Motor neuron (in vitro differentiated cells): ENCODE measurements at places on chromosomes 5 and 9.

DNA sequence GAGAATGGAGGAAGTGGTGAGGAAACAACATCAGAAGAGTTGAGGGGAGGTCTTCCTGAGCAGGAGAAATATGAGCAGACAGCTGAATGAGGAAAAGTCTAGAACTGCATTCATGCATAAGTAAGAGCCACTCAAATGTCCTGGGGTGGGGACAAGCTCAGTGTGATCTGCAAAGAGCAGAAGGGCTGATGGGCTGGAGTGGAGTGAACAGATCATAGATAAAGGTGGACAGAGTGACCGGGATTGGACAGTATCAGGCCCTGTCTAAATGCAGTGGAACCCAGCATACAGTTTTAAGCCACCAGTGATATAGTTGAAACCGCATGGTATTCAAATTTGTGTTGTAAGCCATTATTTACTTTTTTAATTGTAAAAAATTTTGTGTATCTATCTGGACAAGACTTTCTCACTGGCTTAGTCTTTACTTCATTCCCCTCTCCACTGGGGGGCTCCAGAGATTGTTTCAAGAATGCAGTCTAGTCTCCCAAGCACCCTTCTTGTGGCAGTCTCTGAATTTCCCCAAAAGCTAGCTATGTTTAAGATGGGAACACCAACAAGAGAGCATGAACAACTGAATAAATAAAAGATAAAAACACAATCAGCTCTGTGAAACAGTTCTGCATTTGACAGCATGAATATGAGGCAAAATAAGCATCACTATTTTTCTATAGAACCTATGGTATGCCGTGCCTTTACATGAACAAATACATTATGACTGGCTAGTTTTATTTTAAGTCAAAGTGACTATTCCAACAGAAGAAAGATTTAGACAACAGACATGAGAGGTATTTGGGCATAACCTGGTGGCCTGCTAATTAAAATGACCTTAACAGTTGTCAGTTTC lies 10.7 kb upstream of the STK32A start:
- peak; percentile 90 for ATAC-seq

DNA sequence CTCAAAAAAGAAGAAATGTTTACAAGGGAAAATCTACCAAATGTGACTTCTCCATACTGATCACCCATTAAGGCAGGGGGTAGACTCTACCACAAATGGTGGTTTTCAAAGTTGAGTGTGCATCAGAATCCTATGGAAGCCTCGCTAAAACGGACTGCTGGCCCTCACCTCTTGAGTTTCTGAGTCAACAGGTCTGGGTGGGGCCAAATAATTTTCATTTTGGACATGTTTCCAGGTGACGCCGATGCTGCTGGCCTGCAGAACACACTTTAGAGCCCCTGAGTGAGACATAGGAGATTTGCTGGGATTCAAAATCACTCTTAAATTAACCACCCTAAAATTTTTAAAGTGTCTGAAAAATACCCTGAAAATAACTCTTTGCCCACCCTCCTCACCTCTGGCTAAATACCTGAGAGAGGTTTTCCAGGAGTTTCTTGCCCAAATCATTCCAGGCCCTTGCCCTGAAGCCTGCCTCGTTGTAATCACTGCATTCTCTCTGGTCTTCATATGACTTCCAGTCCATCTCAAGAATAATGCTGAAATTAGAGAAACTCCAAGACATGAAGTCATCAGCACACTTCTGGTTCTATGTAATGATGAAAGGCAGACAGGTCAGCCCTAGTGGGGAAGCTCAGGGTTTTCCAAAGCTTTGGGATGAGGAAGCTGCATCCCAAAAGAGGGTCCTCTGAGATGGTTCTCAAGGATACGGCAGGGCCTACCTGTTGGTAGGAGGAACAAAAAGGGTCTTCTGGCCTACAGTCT lies 18.2 kb downstream of the C9orf152 start:
- no peak for ATAC-seq

DNA sequence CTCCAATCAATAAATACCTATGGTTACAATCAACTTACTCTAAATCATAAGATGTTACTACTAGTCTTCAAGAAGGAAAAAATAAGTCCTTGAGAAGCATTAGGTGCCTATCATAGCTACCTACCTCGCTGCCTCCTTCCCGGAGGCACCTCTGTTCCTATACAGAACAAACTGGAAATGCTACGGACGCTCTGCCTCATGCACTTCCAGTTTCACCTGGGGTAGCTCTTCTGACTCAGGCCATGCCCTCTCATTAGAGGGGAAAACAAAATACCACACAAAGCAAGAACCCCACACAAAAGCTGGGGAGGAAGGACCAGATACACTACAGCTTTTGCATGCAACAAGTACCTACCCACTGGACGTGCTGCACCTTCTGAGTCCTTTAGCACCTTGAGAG lies 12.4 kb downstream of the SPRY4 start:
- ATAC-seq = no peak

GRCh38 chr5:2029206-2029605 lies 146.5 kb upstream of the IRX4 start:
- ATAC-seq = no peak

- ATAC-seq = no peak
Observed at GRCh38 chr5:124658867-124659557, 87.4 kb downstream of the ZNF608 start.

- no peak for ATAC-seq
Observed at GRCh38 chr5:156354571-156354970, 27.6 kb downstream of the SGCD start.

DNA sequence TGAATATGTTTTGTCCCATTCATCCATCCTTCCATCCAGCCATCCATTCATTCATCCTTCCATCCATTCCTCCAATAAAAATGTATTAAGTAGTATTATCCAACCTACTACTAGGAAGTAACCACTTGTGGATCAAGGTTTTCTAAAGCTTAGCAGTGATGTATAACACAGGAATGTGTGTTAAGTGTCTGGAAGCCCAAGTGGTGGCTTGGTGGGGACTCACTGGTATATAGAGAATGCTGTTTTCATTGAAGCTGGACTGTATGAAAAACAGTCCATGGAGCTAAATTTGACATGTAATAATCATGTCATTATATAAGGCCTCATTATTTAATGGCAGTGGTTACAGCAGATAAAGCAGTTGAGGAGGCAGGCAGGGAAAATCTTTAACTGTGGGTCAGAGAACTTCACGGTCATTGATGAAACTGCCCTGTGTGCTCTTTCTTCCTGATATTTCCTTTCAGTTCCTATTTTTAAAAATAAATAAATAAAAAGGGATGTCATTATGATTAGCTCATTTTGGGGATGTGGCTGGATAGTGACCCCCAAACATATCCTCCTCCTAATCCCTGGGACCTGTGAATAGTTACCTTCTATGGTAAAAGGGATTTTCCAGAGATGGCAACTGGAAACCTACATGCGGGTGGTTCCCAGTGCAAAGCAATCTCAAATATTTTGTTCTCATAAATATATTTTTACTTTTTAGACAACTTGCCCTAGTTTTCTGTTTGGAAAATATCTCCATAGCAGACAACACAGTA lies 82.3 kb downstream of the DAPK1 start:
- no peak for ATAC-seq

- no peak for ATAC-seq
Observed at GRCh38 chr9:7707934-7708333, 91.6 kb downstream of the DMAC1 start.

- ATAC-seq = peak; percentile 33
Observed at GRCh38 chr9:113808391-113809358, 67.4 kb upstream of the ZNF618 start.

DNA sequence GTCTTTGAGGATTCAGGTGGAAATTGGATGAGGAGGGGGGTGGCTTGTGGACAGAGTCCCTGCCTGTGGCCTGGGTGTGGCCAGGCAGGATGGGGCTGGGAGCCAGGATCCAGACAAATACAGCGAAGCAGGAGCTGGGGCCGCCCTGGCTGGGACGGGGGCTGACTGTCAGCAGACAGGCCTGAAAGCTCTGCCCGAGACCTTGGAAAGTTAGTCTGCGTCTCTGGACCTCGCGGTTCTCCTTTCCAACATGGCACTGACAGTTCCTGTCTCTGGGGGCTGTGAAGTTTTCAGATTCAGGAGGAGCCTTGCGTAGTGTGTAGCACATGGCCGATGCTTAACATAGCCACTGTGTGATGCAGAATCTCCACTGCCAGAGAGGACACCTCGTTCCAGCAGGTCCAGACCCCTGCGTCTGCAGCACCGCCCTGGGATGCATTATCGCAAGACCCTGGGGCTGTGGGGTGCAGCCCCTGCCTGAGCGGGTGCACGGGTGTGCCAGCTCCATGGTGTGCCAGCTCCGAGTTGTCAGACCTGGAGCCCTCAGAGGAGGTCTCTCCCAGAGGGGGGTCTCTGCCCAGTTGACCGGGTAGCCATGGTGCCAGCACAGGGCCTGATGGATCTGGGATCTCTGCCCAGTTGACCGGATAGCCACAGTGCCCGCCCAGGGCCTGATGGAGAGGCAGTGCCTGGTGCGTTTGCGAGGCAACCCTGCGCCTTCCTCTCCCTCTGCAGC lies 89.3 kb downstream of the COL5A1 start:
- ATAC-seq = no peak

DNA sequence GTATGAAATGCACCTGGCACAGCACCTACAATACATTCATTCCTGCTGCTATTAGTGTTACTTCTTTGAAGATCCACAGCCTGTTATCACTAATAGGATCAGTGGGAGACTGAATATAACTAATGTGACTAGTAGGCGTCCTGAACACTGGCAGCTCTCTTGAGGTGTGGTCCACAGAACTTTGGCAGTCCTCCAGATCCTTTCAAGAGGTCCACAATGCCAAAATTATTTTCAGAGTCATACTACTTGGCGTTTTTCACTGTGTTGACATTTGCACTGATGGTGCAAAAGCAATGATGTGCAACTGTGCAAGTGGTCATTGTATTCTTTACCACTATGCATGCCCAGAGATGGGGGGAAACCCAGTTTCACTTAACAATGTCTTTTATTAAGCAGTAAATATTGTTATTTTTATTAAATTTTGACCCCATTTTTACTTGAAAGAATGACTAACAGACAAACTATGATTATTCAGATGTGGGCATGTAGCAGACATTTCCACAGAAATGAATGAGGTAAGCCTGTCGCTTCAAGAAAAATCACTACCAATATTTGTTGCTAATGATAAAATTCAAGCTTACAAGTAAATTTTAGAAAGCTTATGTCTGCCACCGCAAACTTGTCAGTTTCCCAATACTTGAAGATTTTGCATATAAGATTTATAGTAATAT lies 48.9 kb downstream of the ADRB2 start:
- ATAC-seq = no peak

DNA sequence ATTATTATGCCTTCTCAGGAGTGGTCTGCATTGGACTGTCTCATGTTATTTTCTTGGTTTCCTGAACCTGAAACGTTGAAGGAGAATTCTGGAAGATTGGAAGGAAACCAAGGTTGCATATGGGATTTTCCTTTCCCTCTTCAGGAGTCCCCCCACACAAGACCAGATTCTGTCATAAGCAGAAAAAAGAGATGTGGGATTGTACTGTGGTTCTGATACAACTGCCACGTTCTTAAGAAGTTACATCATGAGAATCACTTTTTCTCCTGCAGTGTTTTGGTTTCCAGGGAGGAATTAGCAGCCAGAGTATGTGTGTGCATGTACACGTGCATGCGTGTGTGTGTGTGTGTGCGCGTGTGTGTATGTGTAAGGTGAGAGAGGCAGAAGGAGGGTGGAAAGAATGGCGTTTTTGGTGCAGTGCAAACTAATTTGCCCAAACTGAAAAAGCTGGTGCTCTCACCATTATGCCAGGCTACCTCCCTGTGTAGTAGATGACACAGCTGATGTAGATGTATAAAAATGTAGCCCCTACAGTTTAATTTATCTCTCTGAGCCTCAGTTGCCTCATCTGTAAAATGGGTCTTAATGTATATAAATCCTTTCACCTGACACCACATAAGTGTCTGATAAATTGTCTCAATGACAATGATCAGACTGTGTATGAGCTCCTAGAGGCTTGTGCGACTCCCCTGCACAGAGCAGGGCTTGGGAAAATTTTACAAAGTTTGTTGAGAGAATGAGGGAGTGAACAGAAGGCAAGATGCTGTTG lies 38.6 kb downstream of the RALGPS1 start:
- no peak for ATAC-seq
